ENCODE measurements at places on chromosomes 11 and 22. TPM values are rescaled to one million over a fixed set of nuclear protein-coding genes. Genes with fewer than 3 reads are reported as not detected.

GRCh38 chr11:61776561-61777075, 15.8 kb downstream of the TMEM258 start:
- no peak overlapping the region for H3K4me3 ChIP-seq
- H3K4me1 ChIP-seq = no peaks in the 10 kb centered on the region
- peak; percentile 100 for DNase-seq
- no peak overlapping the region for H3K27ac ChIP-seq
- no peaks in the 10 kb centered on the region for H3K27me3 ChIP-seq

Gene DDI1
- not detected for total RNA-seq

- H3K36me3 ChIP-seq = no peaks in the 10 kb centered on the region
- H3K27me3 ChIP-seq = no peaks in the 10 kb centered on the region
- no peak for DNase-seq
- H3K27ac ChIP-seq = no peak overlapping the region
- H3K4me1 ChIP-seq = peaks cover 9% of the 10 kb centered on the region
- H3K4me3 ChIP-seq = peak overlapping the region; percentile 95
Observed at GRCh38 chr22:29882716-29883044, 294 bp upstream of the MTMR3 start.

Gene TYR
- total RNA-seq = not detected

GRCh38 chr11:64885367-64886286, 7.2 kb upstream of the EHD1 start:
- peaks cover 13% of the 10 kb centered on the region for H3K4me1 ChIP-seq
- H3K27ac ChIP-seq = peak overlapping the region; percentile 80
- H3K36me3 ChIP-seq = no peaks in the 10 kb centered on the region
- H3K4me3 ChIP-seq = no peak overlapping the region

Gene F2
- not detected for total RNA-seq

DNA sequence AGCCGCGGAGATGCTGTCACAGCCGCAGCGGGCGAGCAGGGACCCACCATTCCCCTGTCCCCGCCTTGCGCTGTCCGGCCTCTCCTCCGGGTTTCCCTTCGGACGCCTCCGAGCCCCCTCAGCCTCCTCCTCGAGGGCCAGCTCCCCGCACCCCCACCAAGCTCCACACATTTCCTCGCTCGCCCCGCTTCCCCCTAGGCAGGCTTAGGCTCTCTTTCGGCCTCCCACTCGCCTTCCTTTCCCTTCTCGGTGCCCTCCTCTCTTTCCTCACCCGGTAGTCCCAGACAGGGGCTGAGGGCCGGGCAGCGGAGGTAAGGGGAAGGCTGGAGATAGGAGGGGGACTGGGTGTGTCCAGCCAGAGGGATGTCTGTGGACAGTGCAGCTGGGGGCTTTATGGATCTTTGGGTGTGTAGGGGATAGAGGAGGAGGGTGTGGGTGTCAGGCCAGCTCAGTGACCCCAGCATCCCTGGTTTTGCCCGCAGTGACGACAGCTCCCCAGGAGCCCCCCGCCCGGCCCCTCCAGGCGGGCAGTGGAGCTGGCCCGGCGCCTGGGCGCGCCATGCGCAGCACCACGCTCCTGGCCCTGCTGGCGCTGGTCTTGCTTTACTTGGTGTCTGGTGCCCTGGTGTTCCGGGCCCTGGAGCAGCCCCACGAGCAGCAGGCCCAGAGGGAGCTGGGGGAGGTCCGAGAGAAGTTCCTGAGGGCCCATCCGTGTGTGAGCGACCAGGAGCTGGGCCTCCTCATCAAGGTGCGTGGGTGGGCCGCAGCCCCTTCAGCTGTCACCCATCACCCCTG, 1.6 kb downstream of the KCNK4 start:
- DNase-seq = peak; percentile 89
- no peaks in the 10 kb centered on the region for H3K4me1 ChIP-seq
- peak overlapping the region; percentile 47 for H3K4me3 ChIP-seq
- no peaks in the 10 kb centered on the region for H3K36me3 ChIP-seq
- no peak overlapping the region for H3K27ac ChIP-seq

DNA sequence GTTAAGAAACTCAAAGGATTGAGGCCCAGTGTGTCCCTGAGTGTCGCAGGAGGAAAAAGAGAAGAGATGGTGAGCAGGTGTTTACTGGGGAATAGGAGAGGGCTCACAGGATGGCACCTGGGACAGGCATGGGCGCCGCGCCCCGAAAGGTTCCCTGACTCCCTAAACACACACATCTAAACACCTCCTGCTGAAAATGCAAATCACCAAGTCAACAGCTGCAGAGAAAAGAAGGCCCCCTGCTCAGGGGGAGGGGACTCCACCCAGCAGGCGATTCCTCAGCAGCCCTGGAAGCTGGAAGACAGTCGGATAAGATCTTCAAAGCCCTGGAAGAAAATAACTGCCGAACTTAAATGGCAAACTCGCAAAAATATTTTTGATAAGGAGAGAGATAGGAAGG, 377.2 kb downstream of the BRD1 start:
- no peaks in the 10 kb centered on the region for H3K36me3 ChIP-seq
- H3K27me3 ChIP-seq = no peaks in the 10 kb centered on the region
- H3K4me1 ChIP-seq = no peaks in the 10 kb centered on the region
- peak; percentile 36 for DNase-seq
- H3K4me3 ChIP-seq = no peak overlapping the region

- H3K27ac ChIP-seq = peak overlapping the region; percentile 72
- peaks cover 72% of the 10 kb centered on the region for H3K4me1 ChIP-seq
- H3K4me3 ChIP-seq = peak overlapping the region; percentile 91
- no peaks in the 10 kb centered on the region for H3K27me3 ChIP-seq
- DNase-seq = no peak
- peaks cover 5% of the 10 kb centered on the region for H3K36me3 ChIP-seq
Observed at GRCh38 chr22:37747080-37747714, 50.3 kb downstream of the TRIOBP start.

DNA sequence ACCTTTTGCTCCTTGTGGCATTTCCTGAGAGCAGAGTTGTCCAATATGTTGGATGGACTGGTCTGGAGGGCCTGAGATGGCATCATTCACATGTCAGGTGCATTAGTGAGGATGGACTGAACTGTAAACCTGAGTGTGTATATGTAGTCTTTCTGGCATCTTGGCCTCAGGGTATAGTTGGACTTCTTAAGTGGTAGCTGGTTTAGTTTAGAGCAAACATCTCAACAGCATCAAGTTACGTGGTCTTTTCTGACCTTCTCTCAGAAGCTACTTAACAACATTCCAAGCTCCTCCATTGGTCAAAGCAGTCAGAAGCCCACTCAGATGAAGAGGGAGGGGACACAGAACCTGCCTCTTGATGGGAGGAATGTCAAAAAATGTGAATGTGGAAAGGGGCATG, 829.9 kb downstream of the METTL15 start:
- no peaks in the 10 kb centered on the region for H3K36me3 ChIP-seq
- no peaks in the 10 kb centered on the region for H3K27me3 ChIP-seq
- DNase-seq = no peak
- H3K27ac ChIP-seq = no peak overlapping the region

DNA sequence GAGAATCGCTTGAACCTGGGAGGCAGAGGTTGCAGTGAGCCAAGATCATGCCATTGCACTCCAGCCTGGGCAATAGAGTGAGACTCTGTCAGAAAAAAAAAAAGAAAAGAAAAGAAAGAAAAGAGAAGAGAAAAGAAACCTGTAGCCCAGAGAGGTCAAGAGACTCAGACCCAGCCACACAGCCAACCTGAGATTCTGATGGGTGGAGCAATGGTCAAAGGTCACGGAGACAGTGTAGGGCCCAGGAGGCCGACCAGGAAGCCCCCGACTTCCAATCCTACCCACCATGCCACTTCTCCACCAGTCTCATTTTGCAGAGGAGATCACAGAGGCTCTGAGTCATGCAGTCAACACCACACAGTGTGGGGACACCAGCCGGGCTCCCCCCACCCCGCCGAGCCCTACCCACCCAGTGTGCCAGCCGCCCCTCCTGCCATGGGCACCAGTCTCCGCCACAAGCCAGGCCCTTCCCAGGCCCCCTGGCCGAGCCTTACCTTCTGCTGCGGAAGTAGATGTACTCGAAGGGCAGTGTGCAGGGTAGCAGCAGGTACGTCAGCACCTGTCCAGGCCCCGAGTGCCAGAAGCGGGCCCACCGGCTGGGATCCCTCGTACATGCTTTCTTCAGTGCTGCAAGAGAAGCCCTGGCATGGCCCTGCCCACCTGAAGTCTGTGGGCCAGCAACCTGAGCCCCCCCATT, 7.9 kb downstream of the PNPLA5 start:
- no peaks in the 10 kb centered on the region for H3K4me1 ChIP-seq
- H3K27ac ChIP-seq = no peak overlapping the region
- H3K27me3 ChIP-seq = peaks cover 4% of the 10 kb centered on the region
- no peaks in the 10 kb centered on the region for H3K36me3 ChIP-seq

Gene RAB6A
- total RNA-seq = 145 TPM

GRCh38 chr11:95269036-95269819, 38.2 kb upstream of the SESN3 start:
- no peak overlapping the region for H3K4me3 ChIP-seq
- H3K27ac ChIP-seq = no peak overlapping the region
- H3K36me3 ChIP-seq = no peaks in the 10 kb centered on the region
- no peak for DNase-seq
- no peaks in the 10 kb centered on the region for H3K4me1 ChIP-seq
- H3K27me3 ChIP-seq = no peaks in the 10 kb centered on the region

Gene BET1L
- total RNA-seq = 24.6 TPM

GRCh38 chr22:31561238-31561887, 65.0 kb downstream of the SFI1 start:
- DNase-seq = peak; percentile 78
- peaks cover 7% of the 10 kb centered on the region for H3K4me1 ChIP-seq
- H3K4me3 ChIP-seq = no peak overlapping the region
- no peak overlapping the region for H3K27ac ChIP-seq

DNA sequence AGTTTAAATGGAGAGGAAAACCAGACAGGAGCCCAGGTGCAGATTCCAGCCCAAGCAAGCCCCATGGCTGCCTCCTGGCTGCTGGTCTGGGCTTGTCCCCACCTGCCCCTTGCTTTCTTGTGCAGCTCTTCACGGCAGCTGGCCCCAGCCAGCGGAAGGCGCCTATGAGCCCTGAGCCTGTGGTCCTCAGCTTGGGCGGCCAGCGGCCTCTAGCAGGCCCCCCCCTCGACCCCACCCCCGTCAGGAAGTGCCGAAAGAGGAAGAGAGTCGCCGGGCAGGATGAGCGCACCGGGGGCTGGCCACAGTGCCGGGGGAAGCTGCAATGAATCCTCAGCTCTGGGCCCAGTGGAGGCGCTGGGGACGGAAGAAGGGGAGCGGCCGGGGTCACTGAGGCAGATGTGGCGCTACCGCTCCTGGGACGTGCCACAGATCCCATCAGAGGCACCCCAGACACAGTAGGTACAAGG, 2.1 kb upstream of the DGKZ start:
- H3K27me3 ChIP-seq = peaks cover 18% of the 10 kb centered on the region
- H3K27ac ChIP-seq = no peak overlapping the region
- no peaks in the 10 kb centered on the region for H3K36me3 ChIP-seq
- H3K4me1 ChIP-seq = peaks cover 9% of the 10 kb centered on the region
- H3K4me3 ChIP-seq = no peak overlapping the region
- peak; percentile 34 for DNase-seq

DNA sequence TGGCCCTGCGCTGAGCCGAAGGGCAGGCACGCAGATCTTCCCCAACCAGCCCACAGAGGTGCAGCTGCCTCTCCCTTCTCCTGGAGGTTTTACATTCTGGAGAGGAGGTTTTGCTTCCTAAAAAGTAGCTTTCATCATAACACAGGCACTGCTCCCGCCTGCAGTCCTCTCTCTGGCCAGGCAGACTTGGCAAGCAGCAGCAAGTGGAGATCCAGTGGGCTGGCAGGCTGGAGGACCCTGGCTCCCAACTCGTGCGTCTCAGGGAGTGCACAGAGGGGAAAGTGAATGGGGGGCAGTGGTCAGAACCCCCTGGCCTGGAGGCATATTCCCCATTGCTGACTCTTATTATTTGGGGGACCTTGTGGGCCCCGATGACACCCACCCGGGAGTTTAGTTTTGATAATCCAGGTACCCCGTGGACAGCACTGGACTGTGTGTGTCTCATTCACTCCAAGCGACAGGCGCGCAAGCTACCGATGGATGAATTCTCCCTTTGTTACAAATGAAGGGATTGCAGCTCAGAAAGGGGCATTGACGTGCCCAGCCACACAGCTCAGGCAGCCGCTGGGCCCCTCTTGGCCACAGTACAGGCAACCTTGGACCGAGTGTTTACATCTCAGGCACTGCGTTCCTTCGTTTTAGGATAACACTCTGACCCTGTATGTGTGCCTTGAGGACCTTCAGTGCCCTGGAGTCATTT, 1223.9 kb downstream of the BRD1 start:
- H3K4me1 ChIP-seq = no peaks in the 10 kb centered on the region
- H3K27ac ChIP-seq = no peak overlapping the region
- no peaks in the 10 kb centered on the region for H3K36me3 ChIP-seq
- DNase-seq = no peak
- no peak overlapping the region for H3K4me3 ChIP-seq

GRCh38 chr11:45247433-45247832, 38.7 kb downstream of the SYT13 start:
- DNase-seq = peak; percentile 78
- H3K36me3 ChIP-seq = no peaks in the 10 kb centered on the region
- H3K27me3 ChIP-seq = no peaks in the 10 kb centered on the region
- H3K4me3 ChIP-seq = no peak overlapping the region
- no peak overlapping the region for H3K27ac ChIP-seq
- H3K4me1 ChIP-seq = no peaks in the 10 kb centered on the region

Gene MAPK8IP2
- 0.36 TPM for total RNA-seq

Gene TCN1
- not detected for total RNA-seq

Gene ANGPTL5
- total RNA-seq = 1.2 TPM

DNA sequence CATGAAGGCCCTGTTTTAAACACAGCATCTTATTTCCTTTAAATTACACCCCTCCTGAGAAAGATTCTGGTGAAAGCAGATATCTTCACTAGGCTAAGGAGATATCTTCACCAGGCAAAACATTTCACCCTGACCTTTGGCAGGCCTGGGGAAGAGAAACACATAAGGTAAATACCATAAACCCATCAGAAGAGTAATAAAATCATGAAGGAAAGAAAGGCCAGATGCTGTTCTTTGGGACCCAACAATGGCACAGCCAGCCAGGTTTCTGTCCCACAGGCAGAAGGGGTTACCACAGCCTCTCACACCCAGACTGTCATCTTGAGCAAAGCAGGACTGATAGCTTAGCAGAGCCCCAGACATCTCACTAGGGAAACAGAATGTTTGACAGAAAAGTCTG, 125.4 kb downstream of the CCDC34 start:
- no peak for DNase-seq
- no peaks in the 10 kb centered on the region for H3K36me3 ChIP-seq
- H3K27me3 ChIP-seq = no peaks in the 10 kb centered on the region

DNA sequence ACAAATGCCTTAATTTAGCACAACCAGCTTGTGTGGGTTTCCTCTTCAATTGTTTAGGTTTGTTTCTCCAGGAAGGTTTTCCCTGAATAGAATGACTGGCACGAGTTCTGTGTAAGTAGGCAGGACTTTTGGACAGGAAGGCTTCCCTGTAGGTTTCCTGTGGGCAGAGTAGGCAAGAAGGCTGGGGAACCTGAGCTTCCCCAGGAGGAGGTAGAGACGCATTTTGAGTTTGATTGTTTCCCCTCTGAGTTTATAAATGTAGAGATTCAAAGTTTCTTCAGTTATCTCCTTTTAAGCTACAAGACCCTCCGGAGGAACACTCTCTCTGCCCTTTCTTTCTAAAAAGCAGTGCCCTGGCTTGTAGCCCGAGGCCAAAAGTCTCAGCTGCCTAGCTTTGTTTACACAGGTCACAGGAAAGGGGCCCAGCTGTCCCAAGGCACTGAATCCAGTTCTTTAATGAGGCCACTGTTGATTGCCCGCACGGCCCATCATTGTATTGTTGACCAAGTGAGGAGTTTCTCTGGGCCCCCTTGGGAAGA, 66.6 kb upstream of the RDX start:
- H3K4me3 ChIP-seq = peak overlapping the region; percentile 18
- no peaks in the 10 kb centered on the region for H3K36me3 ChIP-seq
- H3K4me1 ChIP-seq = peaks cover 6% of the 10 kb centered on the region
- DNase-seq = no peak
- H3K27ac ChIP-seq = no peak overlapping the region
